CD4-positive, alpha-beta T cell treated with Interleukin-12 subunit alpha and Interleukin-12 subunit beta, for 1 hour (primary cell): ENCODE measurements at places on chromosomes 6 and 20.

GRCh38 chr6:137013031-137013430 is 31.7 kb downstream of the IL20RA start:
- DNase-seq, result no peak

GRCh38 chr6:68951270-68951669 is 316.2 kb downstream of the ADGRB3 start:
- no peak for DNase-seq

DNA sequence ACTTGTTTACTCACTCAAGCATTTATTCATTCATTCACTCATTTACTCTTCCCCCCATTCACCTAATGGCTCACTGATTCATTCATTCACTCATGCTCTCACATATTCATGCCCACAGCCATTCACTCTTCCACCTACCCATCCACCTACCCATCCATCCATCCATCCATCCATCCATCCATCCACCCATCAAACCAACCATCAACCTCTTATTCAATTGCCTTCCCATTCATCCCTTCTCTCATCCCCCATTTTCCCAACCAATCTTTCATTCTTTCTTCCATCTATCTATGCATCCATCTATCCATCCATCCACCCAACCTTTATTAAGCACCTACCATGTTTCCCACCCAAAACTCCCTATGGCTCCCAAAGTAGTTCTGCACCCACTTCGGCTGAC is 1.6 kb upstream of the ARHGAP40 start:
- no peak for DNase-seq

GRCh38 chr20:58011106-58011946 is 217.1 kb downstream of the ANKRD60 start:
- no peak for DNase-seq

GRCh38 chr6:22904431-22904830 is 335.1 kb downstream of the HDGFL1 start:
- DNase-seq, result no peak

DNA sequence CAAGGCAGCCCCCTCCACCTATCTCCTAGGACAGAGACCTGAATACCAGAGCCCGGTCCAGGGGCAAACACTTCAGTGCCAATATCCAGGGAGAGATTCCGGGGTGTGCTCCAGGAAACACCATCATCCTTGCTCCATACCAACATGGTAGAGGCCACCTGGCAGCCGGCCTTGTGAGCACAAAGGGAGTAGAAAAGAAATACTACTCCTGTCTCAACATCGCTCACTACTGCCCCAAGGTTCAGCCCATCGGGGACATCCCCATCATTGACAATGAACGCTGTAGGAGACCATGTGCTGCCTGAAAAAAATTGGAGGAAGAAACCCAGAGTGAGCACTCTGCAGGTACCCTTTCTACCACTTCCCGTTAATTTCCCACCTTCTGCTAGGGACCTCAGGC is 1.5 kb downstream of the NEU1 start:
- no peak for DNase-seq

- no peak for DNase-seq
Observed at GRCh38 chr6:147900247-147900830, 391.8 kb downstream of the SAMD5 start.

- peak; percentile 9 for DNase-seq
Observed at GRCh38 chr6:149385998-149386646, 13.9 kb upstream of the SUMO4 start.

DNA sequence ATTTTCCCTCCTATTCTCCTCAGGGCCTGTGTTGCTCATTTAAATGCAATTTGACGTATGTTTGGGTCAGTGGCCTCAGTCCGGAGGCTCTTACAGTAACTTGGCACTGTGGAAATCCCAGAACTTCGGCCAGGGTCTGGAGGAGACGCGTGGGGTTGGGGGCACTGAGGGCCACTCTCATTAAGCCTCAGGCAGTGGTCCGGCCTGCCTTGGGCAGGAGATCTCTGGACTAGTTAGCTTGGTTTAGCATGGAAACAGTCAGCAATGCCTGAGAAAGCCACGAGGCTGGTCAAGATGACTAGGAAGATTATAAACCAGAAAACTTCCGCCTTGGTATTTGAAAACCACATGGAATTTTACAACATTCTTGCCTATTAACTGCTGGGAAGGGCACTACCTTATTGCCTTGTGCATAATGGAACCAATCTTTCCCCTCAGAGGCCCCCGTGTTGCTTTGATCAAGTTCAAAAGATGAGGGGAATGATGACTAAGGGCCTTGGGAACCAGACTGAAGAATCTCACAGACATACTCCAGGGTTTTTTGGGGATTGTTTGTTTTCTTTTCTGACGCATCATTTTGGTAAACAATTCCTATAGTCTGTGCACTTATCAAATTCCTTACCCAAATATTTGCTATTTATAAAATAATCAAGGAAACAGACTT is 206.0 kb upstream of the PREP start:
- no peak for DNase-seq

- DNase-seq, result peak; percentile 11
Observed at GRCh38 chr20:36501367-36502006, 39.8 kb upstream of the MYL9 start.

DNA sequence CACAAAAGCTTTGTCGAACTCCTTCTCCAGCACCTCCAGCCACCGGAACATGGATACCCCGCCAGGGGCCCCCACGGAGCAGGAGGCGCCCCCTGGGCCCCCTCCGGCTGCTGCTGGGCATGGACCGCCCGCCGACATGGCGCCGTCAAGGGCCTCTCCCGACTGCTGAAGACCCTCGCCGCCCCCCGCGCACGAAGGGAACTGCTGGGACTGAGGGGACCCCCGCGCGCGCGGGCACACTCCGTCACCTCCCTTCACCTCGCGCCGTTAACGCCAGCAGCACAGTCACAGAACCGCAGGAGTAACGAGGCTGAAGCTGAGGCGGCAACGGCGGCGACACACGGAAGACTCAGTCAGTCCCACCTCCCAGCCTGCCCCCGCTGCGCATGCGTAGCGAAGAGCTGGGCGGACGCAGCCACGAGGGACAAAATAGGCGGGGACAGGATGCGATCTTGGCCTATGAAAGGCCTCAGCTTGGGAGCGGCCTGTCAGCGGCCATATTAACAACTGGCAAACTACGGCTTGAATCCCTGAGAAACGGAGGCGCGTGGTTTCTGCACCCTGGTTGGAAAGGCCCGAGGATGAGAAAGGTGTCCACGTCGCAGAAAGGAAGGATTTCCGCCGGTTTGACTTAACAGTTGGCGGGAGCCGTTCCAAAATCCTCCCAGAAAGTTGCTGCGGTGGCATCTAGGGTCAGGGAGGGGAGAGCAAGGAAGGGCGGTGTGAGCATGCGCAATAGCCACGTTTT is at the start of gene GOPC:
GOPC (minus strand) TSS at position 361 of the 748 bp plus-strand sequence; CDS start at position 138, 223 bp downstream.
- peak; percentile 97 for DNase-seq
